ENCODE measurements at places on chromosomes 12 and 14.

DNA sequence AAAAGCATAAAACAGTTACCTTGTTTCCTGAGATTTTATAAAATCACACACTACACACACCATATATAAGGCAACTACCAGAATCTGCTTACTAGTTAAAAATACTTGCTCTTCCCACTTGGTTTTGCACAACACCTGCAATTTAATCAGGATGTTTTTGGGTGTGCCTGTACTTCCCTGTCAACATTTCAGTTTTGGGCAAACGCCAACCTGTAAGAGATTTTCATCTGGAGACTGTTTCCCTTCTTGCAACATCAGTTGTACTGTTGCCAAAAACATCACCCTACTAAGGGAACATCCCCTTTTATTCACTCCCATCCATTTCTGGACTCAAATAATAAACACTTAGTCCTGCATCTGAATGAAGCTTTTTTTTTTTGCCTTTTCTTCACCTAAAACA is 172.3 kb downstream of the DUSP6 start:
- no peak for DNase-seq

DNA sequence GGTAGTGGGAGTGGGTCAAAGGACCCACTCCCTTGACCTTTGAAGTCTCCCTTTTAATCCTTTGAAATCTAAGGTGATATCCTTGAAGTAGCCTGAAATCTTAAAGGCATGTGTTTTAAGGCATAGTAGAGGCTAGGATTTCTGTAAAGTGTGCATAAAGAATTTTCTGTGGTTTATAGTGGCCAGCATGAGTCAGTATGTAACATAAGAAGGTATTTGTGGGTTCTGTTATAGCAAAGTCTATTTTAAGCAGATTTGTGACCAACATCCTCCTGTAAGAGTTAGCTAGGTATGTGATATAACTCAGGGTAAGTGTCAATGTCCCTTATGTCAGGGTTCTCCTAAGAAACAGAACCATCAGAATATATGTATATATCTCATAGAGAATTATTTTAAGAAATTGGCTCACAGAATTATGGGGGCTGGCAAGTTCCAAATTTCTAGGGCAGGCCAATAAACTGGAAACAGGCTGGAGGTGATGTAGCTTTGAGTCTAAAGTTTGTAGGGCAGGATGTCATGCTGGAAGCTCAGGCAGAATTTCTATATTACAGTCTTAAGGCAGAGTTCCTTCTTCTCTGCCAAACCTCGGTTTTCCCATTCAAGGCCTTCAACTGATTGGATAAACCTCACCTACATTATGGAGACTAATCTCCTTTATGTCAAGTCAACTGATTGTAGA is 18.7 kb upstream of the EPYC start:
- no peak for DNase-seq

- no peak for DNase-seq
Measured at GRCh38 chr12:89067421-89068187, 284.7 kb downstream of the DUSP6 start.

GRCh38 chr12:30792648-30793499 is 38.1 kb upstream of the CAPRIN2 start:
- DNase-seq = no peak

- DNase-seq = no peak
Measured at GRCh38 chr12:101207086-101207780, 2.8 kb downstream of the SLC5A8 start.

All from NCI-H1417 treated with DMSO at 0.1 percent for 48 hours (cell line).